Neural progenitor cell (in vitro differentiated cells): ENCODE measurements at places on chromosomes 6 and 20.

DNA sequence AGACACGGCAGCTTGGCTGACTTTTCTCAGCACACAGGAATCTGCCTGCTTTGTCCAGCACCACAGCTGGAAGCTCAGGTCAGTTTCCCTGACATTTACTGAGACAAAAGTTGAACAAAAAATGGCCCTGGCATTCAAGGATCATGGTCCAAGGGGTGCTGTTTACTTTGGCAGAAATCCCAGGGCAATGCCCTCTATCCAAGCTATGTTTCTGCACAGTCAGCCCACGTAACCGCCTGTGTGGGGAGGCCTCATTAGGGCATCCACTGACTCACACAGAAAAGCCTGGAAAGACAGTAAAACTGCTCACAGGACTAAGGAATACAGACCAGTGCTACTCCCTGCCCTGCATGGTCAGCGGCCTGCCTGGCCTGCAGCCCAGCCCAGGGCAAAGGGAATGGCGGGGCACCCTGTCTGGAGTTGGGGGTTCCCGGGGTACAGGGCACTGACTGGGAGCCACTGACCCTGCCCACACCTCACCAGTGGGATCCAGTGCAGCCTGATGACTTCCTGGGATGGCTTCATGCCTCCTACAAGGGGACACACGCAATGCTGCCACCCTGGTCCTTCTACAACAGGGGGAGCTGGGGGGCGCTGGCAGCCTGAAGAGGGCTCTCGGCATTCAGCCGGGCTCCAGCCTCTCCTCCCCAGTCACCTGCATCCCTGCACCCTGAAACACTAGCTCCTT is 77.1 kb downstream of the NINL start:
- no peak for DNase-seq
- H3K4me1 ChIP-seq, result no peaks in the 10 kb centered on the region
- H3K4me3 ChIP-seq, result no peak overlapping the region
- H3K36me3 ChIP-seq, result no peaks in the 10 kb centered on the region
- no peak overlapping the region for H3K27ac ChIP-seq

DNA sequence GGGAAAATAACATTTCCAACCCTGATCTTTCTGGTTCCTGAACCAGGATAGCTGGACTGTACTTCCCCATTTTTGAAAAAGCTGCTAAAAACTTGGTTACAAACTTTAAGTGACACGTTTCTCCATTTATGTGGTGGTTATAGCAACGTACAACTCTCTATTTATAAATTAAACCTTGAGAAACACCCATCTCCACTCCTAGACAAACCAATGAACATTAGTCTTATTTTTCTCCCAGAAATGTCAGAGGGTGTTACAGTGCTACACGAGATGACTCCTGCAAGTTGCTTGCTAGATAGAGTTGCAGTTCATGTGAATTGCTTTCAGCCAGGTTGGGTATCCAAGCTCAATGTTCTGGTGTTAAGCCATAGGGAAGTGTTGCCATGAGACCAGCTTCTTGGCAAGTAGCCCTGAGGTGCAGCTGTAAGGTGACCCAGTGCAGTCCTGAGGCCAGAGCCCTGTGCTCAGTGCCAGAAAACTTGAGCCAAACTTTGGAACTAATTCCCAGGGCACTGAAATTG is 51.3 kb upstream of the REV3L start:
- no peak overlapping the region for H3K27ac ChIP-seq
- peaks cover 16% of the 10 kb centered on the region for H3K4me1 ChIP-seq
- H3K27me3 ChIP-seq, result no peaks in the 10 kb centered on the region
- DNase-seq, result no peak
- no peaks in the 10 kb centered on the region for H3K36me3 ChIP-seq

DNA sequence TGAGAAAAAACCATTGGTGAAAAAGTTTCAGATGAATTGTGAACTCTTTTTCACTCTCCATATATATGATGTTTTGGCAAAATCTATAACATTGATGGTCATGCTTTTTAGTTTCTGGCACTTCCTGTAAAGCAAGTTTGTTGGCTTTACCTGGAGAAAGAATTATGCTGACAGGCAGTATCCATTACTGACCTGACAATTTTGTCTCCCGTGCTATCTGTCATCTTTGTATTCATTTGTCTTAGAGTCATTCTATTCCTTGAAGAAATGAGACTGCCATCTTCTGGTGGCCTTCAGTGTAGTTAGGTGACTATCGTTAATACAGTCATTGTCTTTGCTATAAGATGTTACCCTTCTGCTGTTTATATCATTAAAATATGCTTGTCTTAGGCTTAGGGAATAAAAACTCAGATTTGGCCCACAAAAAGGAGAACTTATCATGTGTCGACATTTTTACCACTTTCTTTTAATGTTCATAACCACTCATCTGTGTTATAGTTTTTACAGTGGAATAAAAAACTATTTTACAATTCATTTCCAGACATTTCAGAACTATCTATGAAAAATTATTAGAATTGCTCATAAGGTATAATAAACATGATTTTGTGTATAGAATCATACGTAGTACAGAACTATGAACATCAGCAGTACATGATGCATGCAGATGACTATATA is 707.0 kb downstream of the EPM2A start:
- peak; percentile 59 for DNase-seq
- H3K4me3 ChIP-seq, result no peak overlapping the region
- H3K4me1 ChIP-seq, result no peaks in the 10 kb centered on the region

DNA sequence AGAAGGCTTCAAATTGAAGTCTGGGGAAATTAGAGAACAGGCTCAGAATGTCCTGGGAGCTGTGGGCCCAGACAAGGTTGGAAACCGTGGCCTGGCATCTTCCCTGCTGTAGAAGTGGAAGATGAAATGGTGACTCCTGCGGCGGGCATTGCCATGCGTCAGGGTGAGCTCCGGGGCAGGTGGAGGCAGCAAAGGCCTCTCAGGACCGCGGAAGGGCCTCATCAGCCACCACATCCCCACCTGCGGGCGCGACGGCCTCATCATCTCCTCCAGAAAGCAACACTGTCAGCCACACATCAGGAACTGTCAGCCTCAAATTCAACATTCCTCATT is 161.7 kb downstream of the SYNDIG1 start:
- no peaks in the 10 kb centered on the region for H3K36me3 ChIP-seq
- no peak overlapping the region for H3K4me3 ChIP-seq
- DNase-seq, result no peak
- no peak overlapping the region for H3K27ac ChIP-seq
- no peaks in the 10 kb centered on the region for H3K4me1 ChIP-seq

GRCh38 chr20:53148771-53149147 is 176.6 kb downstream of the TSHZ2 start:
- no peak for DNase-seq
- H3K27ac ChIP-seq, result no peak overlapping the region
- H3K4me3 ChIP-seq, result no peak overlapping the region
- H3K36me3 ChIP-seq, result no peaks in the 10 kb centered on the region
- peaks cover 24% of the 10 kb centered on the region for H3K4me1 ChIP-seq
- no peaks in the 10 kb centered on the region for H3K27me3 ChIP-seq
